LHCN-M2 (cell line): ENCODE measurements at places on chromosomes 2 and 18. TPM values are rescaled to one million over a fixed set of nuclear protein-coding genes. Genes with fewer than 3 reads are reported as not detected.

The LCLAT1 gene
- total RNA-seq, result 24.9 and 27.3 TPM in 2 replicates

The SAG gene
- total RNA-seq, result not detected in 2 replicates

The ELAC1 gene
- total RNA-seq, result 4.9 and 6.7 TPM in 2 replicates

DNA sequence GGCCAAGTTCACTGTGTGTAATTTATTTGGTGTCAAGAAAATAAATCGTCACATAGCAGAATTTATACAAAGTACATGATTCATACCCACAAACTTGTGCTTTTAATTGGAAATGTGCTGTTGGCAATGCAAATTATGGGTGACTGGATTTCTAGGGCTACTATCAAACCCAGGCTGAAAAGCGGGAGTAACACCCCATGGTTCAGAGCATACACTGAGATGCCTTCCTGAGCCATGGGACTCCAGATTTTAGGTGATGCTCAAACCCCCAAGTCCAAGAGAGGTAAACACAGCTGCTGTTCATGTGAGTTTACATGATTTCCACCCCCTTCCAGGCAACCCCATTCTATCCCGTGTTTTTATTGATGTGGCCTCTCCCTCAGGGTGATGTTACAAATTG, 565.9 kb upstream of the ID2 start:
- no peak for DNase-seq

- peak; percentile 94 for DNase-seq
Measured at GRCh38 chr2:223576873-223577272, 25.3 kb downstream of the SCG2 start.

DNA sequence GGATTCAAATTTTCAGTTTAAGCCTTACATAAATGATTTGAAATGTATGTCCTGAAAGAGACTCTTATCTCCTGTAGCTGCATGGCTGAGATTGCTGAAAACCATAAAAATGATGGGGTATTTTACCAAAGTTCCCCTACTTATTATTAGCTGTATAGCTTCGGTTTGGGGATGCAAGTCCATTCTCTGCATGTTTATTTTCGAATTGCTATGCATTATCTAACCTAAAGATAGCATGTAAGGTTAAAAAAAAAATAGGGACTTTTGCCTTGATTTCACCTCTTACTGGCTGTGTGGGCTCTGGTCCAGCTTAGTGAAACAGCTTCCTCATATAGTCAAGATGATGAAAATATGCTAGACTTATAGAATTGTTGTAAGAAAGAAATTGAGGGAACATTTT, 14.0 kb upstream of the ACOXL start:
- DNase-seq, result no peak

DNA sequence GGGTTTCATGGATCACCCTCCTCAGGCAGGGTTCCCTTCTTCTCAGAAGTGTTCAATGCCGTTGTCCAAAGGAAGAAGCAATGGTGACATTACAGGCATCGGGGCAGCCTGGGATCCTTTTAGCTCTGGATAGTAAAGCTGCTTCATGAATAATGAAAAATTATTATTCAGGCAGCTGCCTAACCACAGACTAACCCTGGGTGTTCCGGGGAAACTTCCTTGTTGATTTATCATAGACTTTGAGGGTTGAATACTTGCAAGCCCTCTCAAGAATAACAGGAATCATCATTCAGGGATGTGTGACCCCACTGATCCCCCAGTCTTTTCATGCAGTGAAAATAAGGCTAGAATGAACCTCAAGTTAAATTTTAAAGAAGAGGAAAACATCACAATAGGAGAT, 419.4 kb downstream of the MEIS1 start:
- DNase-seq, result peak; percentile 69

GRCh38 chr18:46946656-46947282, 29.4 kb downstream of the KATNAL2 start:
- DNase-seq, result peak; percentile 86

- no peak for DNase-seq
Measured at GRCh38 chr2:112345030-112346027, 69.9 kb downstream of the ZC3H6 start.
